ENCODE measurements at places on chromosomes 12 and 14.

GRCh38 chr12:6962285-6963015 is 8.0 kb downstream of the PHB2 start:
- no peak for DNase-seq

GRCh38 chr12:132469423-132469822 is 20.5 kb upstream of the FBRSL1 start:
- no peak for DNase-seq

DNA sequence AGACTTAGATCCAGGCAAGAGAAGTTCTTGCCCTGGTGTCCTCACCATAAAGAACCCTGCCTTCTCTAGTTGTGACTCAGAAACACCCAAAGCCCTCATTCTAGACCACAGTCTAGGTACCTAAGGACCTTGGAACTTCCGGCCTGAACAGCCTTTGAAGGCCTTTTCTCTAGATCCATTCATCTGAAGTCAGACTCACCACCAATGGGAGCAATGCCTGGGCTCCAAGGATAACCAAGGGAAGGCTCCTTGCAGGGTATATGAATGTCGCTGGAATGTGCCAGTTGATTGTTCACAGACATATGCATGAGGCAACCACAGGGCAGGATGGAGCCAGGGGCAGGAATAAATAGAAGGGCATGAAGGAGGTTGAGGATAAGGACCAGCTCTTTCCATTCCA is 86.3 kb downstream of the PLCZ1 start:
- no peak for DNase-seq

DNA sequence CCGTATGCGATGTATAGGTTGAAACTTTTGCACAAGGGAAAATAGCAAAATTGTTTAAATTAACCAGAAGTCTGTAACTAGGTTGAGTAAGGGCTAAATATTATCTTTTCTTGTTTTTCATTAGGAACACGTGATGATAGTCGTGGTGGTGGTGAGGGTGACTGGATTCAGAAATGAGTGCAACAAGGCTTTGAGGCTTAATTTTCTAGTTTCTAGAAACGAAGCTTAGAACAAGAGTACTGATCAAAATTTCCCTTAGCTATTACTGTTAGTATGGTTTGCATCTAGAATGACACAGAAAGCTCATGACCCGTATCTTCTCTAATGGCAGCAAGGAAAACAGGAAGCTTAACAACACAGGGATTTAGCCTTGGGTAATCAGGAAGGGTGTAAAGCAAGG is 7.0 kb downstream of the SLIRP start:
- DNase-seq = no peak

- DNase-seq = no peak
These were observed 78.7 kb upstream of the ZDHHC17 start for GRCh38 chr12:76685246-76685678.

DNA sequence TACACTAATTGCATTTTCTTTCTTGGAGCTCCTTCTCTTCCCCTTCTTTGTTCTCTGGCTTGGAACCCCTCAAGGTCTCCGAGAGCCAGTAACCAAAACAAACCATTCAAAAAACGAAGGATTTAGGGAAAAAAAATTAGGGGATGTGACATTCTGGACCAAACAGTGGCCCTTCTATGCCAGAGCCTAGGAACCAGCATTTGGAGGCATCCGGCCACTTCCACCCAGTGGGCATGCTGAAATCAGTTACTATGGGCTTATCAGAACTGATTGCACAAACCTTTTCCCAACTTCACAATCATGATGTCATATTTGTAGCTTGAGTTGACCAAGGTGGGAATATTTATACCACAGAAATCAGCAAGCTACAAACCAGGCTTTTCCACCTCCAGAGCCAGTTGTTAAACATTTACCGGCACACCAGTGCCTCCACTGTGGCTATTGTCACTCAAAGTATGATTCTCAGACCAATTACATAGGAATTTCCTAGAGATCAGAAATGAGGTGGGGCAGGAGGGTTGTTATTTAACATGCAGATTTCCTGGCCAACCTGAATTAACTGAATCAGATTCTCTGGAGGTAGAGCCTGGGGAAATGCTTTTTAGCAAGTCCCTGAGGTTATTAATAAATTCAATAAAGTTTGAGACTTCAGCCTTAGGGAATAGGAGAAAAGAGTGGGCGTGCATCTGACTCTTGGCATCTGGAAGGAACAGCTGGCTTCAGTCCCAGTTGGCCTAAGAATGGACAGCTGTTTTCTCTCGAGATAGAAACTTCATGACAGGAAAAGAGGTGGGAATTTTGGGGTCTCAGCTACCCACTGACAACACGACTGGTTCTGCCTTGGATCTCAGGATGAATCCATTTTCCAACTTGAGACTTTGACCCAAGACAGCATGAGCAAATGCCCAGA is 273.9 kb downstream of the ZFP36L1 start:
- DNase-seq = no peak

GRCh38 chr12:103884316-103884715 is 43.3 kb upstream of the NT5DC3 start:
- DNase-seq = no peak

GRCh38 chr14:58491593-58491992 is 64.1 kb downstream of the KIAA0586 start:
- no peak for DNase-seq

DNA sequence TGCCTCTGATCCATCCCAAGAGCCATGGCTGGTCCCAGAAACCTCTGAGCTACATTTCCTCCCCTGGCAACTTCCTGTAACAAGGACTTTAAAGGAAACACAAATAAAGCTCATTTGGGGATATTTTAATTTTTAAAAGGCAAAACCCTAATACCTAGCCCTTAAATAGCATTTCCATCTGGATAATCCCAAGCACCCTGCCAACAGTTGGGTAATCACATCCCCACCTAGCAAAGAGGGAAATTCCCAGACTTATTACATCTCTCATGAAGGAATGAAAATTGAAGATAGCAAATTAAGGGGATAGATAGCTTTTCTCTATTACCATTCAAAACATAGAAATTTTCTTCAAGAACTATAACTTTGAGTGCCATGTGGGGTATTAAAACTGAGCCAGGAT is 213.7 kb upstream of the BMP4 start:
- DNase-seq = no peak

- DNase-seq = no peak
These were observed 98.3 kb downstream of the SPTSSA start for GRCh38 chr14:34363733-34364134.

GRCh38 chr12:88951860-88952561 is 371.7 kb upstream of the KITLG start:
- DNase-seq = no peak

DNA sequence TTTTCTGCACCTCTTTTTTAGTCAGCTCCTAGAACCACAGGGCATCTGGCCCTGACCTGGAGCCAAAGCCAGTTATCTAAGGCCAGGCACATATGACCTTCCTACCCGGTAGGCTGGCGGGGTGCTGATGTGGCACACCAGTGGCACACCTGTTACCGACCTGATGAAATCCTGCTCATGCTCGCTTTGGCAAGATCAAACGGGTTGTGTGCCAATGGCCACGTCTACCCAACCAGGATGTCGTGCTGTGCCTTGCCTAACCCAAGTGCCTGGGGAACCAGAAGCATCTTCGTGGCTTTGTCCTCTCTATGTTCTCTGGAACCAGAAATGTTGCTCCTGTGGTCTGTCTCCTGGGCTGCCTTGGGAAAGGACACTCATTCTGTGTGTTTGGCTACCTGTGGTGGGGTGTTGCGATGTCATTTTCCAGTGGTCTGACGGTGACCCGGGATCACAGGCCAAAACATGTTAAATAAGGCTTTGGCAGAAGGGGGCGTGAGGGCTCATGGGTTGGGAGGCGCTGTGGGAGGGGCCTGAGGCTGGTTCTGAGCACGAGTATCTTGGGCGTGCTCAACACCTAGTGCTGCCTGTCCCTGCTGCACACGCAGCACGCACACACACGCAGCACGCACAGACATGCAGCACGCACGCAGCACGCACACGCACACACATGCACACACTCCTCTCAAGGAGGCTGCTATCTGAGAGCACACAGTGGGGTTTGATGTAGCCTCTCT is 27.9 kb downstream of the CCNK start:
- DNase-seq = no peak

DNA sequence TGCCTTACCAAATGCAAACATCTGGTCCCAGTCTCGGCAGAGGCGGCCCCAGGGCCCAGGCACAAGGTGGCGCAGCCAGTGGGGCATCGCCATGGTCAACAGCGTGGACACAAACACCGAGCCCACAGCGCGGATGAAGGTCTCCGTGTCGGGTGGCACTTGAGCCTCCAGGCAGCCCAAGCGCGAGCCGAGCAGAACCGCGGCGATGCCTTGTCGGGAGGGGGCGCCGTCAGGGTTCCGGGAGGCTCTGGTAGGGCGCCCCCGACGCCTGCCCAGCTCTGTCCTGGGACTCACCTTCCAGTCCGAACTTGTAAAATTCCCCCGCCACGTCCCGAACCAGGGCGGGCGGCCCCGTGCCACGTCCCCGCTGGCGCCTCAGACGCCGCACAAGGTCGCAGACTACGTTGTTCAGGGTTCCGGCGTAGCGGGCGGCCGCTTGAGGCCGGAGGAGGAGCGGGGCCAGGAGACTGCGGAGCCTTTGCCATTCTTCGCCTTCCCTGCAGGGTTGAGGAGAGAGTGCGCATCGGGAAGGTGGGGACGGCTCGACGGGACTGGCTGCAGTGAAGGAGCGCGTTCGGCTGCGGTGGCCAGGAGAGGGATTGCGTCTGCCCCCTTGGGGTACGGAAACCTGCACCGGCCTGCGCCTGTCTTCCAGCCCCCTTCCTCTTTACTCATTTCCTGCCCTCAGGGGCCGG is 1.7 kb downstream of the CYP27B1 start:
- DNase-seq = no peak

- no peak for DNase-seq
These were observed 21.9 kb upstream of the PTGR2 start for GRCh38 chr14:73829526-73830431.

- DNase-seq = no peak
These were observed 35.1 kb downstream of the NR1H4 start for GRCh38 chr12:100508751-100509150.

DNA sequence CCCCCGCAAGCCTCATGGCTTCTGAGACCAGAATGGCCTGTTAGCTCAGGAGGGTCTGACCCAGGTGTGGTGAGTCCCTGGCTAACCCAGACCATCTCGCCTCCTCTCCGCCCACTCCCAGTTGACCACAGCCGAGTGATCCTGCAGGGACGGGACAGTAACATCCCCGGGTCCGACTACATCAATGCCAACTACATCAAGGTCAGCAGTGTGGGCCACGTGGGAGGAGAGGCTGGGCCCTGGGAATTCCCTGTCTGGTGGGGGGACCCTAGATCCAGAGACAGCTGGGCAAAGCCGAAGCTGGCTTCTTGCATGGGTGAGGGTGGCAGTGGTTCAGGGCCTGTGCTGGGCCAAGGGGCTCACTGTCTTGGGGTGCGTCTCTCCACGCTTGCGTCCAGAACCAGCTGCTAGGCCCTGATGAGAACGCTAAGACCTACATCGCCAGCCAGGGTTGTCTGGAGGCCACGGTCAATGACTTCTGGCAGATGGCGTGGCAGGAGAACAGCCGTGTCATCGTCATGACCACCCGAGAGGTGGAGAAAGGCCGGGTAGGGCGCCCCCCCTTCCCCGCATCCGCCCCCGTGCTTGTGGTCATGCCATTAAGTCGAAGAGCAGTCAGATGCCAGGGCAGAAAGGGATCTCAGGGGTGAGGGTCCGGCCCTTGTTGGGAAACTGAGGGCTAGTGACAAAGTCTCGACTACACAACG is 5.0 kb downstream of the PTPN6 start:
- no peak for DNase-seq

DNA sequence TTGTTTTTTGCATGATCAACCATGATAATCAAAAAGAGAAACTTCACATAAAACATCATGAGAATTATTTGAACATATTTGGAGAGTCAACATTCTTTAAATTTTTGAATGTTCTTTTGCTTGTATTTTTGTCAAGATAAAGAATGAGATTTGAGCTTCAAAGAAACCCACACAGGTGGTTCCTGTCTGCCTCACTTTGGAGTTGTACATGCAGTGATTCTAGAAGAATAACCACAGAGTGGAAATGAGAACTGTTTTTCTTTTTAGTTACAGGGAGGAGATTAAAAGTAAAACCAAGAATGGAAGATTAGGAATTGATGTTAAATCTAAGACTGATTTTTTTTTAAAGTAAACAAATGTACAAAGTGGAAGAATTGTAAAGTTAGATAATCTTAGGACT is 2.3 kb upstream of the ZNF705A start:
- DNase-seq = no peak

GRCh38 chr14:98580131-98580678 is 691.8 kb downstream of the BCL11B start:
- DNase-seq = no peak

GRCh38 chr14:67442139-67442906 is 30.4 kb upstream of the PLEK2 start:
- no peak for DNase-seq

- DNase-seq = no peak
These were observed 1.0 kb downstream of the BLTP3B start for GRCh38 chr12:100141666-100141997.

DNA sequence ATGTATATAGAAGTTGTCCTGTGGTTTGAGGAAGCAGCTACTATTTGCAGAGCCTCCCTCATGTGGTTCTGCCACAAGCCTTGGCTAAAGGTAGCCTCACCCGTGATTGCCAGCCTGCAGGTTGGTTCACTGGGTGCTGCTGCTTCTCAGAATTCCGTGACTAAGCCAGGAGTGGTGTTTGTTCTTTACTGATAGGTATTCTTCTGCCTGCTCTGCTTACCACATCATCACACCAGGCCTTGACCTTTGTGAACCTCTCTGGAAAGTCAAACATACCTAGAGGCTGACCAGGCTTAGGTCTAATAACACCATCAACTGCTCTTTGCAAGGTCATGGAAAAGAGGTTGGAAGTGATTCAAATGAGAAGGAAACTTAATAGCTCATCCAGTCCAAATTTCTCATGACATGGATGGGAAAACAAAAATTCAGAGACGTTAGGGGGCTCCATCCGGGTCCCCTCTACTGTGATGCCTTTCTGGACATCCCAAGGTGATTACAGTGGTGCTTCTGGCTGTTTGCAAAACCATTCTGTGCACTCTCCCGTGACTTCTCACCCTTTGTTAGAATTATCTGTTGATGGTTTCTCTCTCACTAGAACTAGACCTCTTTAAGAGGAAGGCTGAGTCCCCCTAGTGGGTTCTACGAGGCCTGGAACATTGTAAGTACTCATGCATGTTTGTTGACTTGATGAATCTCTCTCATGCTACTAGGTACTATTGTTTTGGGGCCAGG is 8.5 kb upstream of the SOCS2 start:
- DNase-seq = no peak

GRCh38 chr14:85576848-85577542 is 47.1 kb downstream of the FLRT2 start:
- no peak for DNase-seq

Measured in C1 segment of cervical spinal cord (tissue), 14 donors.